ENCODE measurements at places on chromosomes 13 and 19. TPM values are rescaled to one million over a fixed set of nuclear protein-coding genes. Genes with fewer than 3 reads are reported as not detected.

Gene RGCC
- 0.61 TPM for total RNA-seq

Gene SIGLEC12
- not detected for total RNA-seq

Gene TEX29
- total RNA-seq, result 0.19 TPM

Gene TARM1
- total RNA-seq, result not detected

Gene MISP3
- total RNA-seq, result 4.2 TPM

Gene IGFL1
- 1.3 TPM for total RNA-seq

Gene UQCR11
- 154 TPM for total RNA-seq

All from A549 treated with CpdA at 1 μM for 4 hours (cell line).